ENCODE measurements at places on chromosomes 1 and 21.

DNA sequence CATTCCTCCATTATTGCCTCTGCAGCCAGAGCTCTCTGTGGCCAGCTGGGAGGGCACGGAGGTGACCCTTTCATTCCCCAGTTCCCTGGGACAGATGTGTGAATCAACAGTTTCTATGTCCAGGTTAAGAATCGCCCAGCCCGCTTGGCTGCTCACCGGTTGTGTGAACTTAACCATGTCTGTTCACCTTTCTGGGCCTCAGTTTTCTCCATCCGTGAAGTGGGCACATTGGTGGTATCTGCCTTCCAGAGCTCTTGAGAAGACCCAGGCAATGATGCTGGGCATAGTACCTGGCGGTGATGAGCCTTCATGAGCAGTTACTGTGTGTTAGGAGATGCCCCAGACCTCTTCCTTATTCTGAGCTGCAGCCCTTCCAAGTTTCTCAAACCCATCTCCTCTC is 238.3 kb downstream of the MATN1 start:
- DNase-seq: no peak

DNA sequence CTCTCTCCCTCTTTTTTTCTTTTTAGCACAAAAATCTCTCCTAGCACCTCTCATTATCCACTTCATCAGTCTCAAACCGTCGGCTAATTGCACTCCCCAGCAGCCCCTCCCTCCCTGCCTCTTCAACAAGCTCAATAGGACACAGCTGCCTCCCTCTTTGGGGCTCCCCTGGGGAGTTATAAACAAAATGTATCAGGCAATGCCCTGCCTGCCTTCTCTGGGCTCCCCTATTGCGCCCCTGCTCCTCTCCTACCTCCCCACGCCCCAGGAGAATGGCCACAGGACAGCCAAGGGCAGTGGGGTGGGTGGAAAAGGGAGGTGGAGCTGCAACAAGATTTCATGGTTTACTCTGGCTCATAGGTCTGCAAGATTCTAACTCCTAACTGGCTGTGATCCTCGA is 147.1 kb upstream of the GRIK3 start:
- DNase-seq: no peak

- no peak for DNase-seq
Measured at GRCh38 chr1:183593356-183593755, 3.1 kb upstream of the NCF2 start.

DNA sequence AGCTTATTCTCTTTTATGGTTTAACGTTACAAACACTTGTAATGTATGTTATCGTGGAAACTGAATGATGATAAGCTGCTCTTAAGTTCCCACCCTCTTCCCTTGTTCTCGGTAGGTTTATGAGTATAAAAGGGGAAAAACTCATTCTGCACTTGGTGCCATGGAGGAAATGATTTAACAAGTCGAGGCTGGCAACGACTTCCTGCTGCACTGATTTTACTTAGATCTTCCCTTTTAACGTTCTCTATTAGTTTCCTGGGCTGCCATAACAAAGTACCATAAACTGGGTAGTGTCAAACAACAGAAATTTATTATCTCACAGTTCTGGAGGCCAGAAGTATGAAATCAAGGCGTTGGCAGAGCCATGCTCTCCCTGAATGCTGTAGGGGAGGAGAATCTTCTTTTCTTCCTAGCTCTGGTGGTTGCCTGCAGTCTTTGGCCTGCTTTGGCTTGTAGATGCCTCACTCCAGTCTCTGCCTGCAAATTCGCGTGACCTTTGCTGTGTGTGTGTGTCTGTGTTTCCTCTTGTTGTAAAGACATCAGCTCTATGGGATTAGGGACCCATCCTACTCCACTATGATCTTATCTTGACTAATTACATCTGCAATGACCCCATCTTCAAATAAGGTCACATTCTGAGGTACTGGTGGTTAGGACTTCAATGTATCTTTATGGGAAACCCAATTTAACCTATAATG is 26.3 kb downstream of the HUNK start:
- no peak for DNase-seq

DNA sequence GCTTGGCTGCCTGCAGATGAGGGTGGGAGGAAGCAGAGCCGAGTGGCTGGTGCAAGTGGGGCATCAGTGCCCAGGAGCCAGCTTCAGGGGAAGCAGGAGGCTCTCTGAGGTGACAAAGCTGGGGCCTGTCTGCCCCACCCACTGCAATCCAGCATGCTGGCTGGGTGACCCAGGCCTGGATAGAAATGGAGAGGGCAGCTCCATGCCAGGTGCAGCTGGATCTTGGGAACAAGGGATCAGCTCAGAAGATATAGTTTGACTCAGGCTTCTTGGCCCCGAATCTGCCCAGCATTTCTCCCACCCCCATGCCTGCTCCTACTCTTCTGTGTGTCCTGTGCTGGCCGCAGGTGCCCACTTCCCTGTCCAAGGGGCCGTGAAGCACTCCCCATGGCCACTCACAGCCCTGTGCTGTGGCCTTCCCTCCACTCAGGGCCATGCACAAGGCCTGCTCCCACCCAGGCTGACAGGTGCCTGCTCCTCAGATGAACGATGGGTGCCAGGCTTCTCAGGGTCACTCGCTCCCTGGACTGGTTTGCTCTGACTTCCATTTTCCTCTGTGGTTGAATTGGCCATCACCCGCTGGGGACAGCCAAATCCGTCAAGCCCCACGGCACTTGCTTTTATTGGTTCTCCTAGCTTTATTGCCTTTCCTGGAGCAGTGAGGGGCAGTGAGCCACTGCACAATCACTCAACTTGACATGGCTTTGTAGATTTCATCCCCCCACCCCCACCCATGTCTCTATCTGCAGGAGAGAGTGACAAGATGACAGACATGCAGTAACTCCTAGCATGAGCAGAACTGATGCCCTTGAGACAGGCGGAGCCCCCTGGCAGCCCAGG is 174.8 kb upstream of the VAMP3 start:
- no peak for DNase-seq

GRCh38 chr21:45995686-45996179 is 14.2 kb downstream of the COL6A1 start:
- DNase-seq: no peak

- peak; percentile 36 for DNase-seq
Measured at GRCh38 chr1:202135221-202135721, 9.3 kb downstream of the ARL8A start.

DNA sequence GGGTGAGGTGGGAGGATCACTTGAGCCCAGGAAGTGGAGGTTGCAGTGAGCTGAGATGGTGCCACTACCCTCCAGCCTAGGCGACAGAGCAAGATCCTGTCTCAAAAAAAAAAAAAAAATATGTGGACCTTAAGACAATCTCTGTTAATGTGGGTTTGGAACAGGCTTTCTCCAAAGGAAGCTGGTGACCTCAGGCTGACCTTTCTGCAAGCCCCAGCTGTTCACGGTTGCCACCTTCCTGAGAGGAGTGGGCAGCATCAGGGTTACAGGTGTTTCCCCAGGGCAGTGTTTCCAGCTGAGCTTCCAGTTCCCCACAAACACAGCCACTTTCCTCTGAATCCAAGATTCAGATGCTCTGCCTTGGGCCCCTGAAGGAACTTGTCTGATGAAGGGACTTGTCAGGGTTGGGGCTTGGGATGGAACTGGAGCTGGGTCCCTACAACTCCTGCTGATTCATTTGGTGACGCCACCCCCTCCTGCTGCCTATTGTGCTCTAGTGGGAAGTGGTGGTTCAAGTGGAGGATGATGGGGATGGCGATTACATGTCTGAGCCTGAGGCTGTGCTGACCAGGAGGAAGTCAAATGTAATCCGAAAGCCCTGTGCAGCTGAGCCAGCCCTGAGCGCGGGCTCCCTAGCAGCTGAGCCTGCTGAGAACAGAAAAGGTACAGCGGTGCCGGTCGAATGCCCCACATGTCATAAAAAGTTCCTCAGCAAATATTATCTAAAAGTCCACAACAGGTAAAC is 1.9 kb downstream of the ZBTB48 start:
- DNase-seq: no peak

DNA sequence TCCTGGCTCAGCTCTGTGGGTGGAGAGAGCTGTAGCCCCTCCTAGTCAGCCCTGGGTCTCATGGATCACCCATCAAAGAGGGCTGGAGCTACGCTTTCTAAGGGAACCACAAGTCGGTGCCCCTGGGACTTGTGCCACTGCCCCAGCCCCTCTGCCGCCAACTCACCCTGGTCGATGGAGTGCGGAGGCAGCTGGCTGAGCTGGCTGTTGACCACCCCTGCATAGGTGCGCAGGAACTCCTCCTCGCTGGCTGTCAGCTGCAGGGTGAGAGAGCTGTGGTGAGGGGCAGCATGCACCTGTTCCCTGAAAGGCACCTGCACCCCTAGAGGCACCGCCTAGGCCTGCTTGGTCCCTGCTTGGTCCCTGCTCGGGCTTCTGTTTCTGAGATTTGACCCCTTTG is 39.0 kb downstream of the CTNNBIP1 start:
- no peak for DNase-seq

DNA sequence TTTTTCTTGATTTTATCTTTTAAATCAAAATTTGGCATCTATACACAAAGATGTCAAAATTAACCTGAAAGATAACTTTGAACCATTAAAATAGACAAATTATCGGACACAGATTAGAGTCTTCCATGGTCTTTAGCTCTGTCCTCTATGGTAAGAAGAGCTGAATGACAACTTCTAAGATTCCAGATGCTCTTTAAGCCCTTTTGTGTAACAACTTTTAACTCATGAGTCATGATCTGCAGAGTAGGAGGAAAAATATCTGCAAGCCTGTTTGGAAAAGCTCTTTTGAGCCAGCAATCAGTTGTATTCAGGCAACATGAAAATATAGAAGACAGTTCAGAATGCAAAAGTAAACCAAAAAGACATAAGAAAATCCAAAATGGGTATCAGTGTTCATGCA is 37.8 kb downstream of the TTC13 start:
- DNase-seq: no peak

- no peak for DNase-seq
Measured at GRCh38 chr1:13590486-13590885, 6.9 kb downstream of the PDPN start.

DNA sequence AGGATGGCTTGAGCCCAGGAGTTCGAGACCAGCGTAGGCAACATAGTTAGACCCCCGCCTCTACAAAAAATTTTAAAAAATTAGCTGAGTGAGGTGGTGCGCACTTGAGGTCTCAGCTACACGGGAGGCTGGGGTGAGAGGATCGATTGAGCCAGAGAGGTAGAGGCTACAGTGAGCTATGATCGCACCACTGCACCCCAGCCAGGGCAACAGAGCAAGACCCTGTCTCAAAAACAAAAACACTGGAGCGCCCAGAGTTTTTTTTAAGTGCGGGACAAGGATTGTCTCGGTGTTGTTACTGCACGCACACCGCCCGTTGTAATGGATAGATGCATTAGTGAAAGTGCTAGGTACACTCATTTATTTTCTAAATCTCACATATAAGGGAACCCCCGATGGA is 37.1 kb downstream of the PIK3CD start:
- DNase-seq: no peak

- DNase-seq: no peak
Measured at GRCh38 chr21:16535102-16535422, 805.3 kb downstream of the USP25 start.

DNA sequence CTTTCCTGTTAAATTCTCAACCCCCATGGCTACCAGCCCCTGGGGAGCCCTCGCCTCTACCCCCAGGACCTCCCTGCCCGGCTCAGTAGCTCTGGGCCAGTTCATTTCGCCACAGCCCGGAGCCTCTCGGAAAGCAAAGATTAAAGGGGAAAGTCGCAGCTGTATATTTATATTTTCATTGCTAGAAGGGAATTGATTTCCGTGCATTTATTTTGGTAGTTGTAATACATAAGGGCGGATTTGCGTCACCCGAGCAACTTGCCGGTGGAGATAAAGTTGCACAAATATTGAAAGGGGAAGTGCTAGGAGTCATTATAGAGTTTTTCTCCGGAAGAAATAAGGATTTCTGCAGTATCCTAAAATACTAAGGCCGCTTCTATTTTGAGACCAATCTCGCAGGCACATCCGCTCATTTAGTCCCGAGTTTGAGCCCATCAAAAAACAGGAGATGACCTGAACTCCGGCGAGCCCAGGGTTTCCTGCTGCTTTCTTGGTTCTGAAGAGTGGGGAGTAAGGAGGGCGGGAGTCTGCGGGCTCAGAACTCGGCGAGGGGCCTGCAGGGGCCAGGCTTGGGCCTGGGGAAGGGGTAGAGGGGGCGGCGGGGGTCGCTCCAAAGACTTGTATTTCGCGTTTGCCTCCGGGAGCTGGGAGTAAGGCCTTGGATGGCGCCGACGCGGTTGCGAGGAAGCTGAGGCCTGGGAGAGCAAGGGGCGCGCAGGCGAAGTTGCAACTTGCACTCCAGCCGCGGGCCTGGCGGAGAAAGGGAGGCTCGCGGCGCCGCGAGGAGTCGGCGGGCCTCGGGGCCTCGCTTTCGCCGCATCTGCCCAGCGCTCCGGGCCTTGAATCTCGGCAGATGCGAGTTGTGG is 2.5 kb upstream of the HLX start:
- DNase-seq: no peak

GRCh38 chr1:151411884-151412283 is 12.5 kb downstream of the PSMB4 start:
- no peak for DNase-seq

DNA sequence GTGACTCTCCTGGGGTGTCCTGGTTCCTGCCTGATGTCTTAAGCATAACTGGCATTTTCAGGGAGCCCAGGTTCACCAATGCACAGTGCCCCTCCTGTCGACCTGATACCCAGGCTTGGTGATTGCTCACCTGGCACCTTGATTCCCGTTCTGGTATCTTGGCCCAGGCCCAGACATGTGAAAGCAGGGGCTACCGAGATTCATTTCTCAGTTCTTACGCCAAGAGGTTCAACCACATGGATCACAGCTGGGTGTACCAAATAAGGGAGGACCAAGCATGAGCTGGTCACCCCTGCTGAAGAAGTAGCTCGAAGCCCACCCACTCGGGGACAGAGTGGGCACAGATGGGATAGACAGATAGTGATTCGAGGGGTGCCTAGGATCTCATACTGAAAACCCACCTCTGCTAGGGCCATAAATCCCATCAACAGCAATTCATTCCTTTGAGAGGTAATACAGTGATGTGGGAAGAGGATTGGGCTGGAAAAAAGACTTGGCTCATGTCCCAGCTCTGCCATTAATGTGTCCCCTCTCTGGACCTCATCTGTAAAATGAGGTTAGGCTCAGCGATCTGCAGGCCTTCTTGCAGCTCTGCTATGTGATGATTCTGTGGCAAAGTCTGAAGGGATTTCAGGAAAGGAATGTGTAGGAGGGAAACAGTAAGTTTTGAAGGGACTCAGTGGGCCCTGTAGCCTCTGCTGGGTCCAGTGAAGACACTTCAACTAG is 2.7 kb downstream of the EPHX1 start:
- DNase-seq: no peak

- DNase-seq: no peak
Measured at GRCh38 chr1:13826591-13826990, 126.6 kb downstream of the PRDM2 start.

DNA sequence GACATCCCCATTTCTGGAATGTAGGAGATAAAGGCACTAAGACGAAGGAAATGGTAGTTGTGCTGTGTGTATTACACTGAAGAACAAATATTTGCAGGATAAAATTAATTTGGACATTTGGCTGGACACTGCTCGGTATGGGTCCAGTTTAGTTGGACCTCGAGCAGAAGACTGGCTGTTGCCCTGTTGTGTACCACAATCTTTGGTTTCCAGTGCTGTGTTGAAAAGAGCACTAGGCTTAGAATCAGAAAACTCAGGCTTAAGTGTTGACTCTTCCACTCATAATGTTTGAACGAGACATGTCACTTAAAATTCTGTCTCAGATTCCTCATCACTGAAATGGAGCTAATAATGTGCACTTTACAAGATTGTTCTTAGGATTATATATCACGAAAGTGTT is 1.2 kb upstream of the ARPC5 start:
- DNase-seq: no peak

GRCh38 chr21:18801468-18801867 is 397.9 kb upstream of the TMPRSS15 start:
- DNase-seq: no peak

All from activated T-cell treated with anti-CD3 and anti-CD28 coated beads for 4 hours (primary cell).